GM23248 (cell line): ENCODE measurements at places on chromosomes 6 and 20. TPM values are rescaled to one million over a fixed set of nuclear protein-coding genes. Genes with fewer than 3 reads are reported as not detected.

DNA sequence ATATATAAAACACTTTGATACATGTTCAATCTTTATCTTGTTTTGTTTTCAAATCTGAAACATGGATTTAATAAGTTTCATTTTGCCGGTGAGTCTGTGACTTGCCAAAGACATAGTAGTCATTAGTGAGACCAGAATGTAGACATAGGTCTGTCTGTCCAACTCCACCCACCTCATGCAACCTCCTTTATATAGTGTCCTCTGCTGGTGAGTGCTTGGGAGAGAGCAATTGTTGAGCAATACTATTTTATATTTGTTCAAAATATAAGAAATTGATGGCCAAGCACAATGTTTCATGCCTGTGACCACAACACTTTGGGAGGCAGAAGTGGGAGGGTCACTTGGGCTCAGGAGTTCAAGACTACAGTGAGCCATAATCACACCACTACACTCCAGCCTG is 10.8 kb upstream of the LY86 start:
- DNase-seq: no peak

DNA sequence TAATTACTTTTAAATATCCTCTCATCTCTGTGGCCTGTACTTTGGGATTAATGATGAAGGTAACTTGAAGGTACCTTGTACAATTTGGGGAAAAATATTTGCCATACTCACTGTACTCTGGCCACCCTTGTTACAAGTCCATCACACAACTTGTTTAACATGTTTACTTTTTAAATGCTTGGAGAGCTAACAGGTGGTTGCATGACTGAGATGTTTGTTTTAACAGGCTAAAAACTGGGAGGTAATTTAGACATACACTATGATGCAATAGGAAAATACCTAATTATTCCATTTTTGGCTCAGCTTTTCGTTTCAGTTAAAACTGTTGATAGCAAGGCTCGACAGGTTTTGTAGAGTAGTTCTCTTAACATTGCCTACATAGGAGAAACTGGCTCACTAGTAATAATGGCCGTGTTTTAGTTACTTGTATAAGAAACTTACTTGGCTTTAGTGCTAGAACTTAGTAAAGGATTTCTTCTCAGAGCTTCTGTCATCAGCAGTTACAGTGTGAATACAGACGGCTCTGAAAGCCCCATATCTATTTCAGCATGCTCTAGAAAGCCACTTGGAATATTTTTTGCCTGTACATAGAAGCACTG is 489.8 kb upstream of the SOX4 start:
- no peak for DNase-seq

DNA sequence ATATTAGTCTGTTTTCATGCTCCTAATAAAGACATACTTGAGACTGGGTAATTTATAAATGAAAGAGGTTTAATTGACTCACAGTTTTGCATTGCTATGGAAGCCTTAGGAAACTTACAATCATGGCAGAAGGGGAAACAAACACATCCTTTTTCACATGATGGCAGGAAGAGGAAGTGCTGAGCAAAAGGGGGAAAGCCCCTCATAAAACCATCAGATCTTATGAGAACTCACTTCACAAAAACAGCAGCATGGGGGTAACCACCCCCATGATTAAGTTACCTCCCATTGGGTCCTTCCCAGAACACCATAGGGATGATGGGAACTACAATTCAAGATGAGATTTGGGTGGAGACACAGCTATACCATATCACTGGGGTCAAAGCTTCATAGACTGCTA is 254.2 kb downstream of the ERMARD start:
- DNase-seq: no peak

GRCh38 chr6:150394899-150395295 is 26.1 kb downstream of the IYD start:
- DNase-seq: no peak

GRCh38 chr6:109672175-109672574 is 18.8 kb downstream of the AK9 start:
- peak; percentile 42 for DNase-seq

Gene RNF182
- 2.3 and 2.7 TPM in 2 replicates for total RNA-seq

Gene HUS1B
- 0.32 TPM in 1 of 2 replicates, not detected in the other for total RNA-seq

Gene CRNKL1
- 24.2 and 33.9 TPM in 2 replicates for total RNA-seq

Gene SH3BGRL2
- total RNA-seq: 0.89 and 2.2 TPM in 2 replicates
